ENCODE measurements at places on chromosomes 11 and 22.

- peak; percentile 46 for DNase-seq
These were observed 512.3 kb upstream of the RAG2 start for GRCh38 chr11:37110385-37110784.

- DNase-seq = no peak
These were observed 127.4 kb upstream of the ANO5 start for GRCh38 chr11:22065472-22065871.

DNA sequence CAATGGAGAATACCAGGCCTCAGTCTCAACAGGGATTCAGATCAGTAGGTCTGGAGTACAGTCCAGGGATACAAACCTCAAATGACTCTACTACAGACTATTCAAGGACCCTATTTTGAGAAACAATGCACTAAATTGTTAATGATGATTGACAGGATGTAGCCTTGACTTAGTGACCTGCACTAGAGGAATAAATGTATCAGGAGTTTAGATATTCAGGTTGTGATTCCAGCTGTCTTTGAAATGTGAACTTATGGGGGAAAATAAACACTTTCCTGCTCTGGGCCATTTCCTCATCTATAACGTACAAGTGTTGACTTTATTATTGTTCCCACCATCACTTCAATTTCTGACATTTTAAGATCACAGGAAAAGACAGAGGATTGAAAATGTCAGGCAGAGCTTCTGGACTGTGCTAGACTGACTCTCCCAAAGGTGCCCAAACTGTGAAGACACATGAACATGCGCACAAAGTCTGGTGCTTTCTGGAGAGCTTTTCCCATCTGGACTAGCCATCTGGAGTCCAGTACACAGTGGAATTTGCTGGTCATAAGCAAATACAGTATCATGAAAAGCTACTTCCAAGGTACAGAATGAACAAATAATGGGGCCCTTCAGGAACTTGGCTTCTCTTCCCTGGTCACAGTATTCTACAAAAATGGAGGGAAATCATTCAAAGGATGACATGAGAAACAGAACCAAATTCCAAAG, 110.4 kb downstream of the USP35 start:
- peak; percentile 61 for DNase-seq

DNA sequence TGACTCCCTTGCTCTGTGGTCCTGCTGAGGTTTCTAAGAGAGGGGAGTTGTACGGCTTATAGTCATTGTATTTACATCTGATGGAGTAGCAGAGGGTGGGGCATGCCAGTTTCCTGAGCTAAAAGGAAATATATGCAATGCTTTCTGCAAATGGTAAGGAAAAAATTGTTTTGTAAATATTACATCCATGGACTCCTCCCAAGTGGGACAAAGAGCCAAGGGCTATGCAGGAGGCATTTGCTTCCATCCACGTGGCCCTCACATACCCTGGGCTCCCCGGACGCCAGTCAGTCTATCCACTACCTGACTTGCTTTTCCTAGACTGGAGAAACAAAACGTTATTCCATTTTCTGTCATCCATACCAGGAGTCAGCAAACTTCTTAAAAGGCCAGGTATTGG, 59.7 kb upstream of the PITPNB start:
- DNase-seq = no peak

GRCh38 chr11:20060647-20061205, 99.5 kb downstream of the DBX1 start:
- no peak for DNase-seq

GRCh38 chr22:44181033-44181911, 547 bp downstream of the PARVG start:
- no peak for DNase-seq

DNA sequence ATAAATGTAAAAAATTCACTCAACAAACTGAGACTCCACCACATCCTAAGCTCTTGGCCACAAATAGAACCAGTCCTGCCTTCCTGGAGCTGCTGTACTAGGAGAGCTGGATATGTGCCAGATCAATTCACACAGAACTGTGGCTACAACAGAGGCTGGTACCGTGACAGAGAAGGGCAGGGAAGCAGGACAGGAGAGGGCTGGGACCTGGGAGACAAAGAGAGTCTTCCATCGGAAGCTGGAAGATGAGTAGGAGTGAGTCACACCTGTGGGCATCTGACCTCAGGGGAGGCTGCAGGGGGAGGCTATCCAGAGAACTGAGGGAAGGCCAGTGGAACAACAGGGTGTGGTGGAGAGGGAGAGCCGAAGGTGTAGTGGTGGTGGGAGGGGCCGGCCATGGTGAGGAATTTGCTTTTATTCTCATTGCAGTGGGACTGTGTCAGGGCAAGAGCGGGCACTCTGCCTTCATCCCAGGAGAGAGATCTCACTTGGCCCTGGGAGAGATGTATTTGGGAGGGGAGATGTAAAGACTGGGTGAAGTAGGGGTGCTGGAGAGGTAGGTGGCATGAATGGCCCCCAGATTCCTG, 1.9 kb upstream of the LTBP3 start:
- DNase-seq = peak; percentile 38

DNA sequence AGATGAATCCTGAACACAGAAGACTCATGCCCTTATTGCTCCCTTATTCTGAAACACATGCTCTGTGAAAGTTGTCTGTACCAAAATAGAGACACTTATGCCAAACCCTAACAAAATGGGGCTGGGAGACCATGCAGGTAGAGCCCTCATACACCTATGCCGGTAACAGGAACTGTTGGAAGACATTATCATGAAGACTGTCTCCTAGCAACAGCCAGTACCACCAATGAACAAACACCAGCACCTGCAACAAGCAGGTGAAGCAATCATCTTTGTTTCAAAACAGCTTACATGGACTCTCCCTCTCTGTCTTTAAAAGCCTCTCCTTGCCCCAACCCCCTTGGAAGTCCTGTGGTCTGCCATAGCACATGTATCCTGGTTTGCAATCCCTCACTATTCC, 17.2 kb downstream of the SLC5A4 start:
- DNase-seq = no peak

- no peak for DNase-seq
These were observed 731.1 kb upstream of the LUZP2 start for GRCh38 chr11:23765682-23766252.

- DNase-seq = no peak
These were observed 319.0 kb downstream of the DDX10 start for GRCh38 chr11:108983636-108984420.

- DNase-seq = no peak
These were observed 921.7 kb upstream of the RAG2 start for GRCh38 chr11:37519781-37520180.

GRCh38 chr11:102971766-102972165, 16.2 kb upstream of the MMP13 start:
- DNase-seq = no peak

DNA sequence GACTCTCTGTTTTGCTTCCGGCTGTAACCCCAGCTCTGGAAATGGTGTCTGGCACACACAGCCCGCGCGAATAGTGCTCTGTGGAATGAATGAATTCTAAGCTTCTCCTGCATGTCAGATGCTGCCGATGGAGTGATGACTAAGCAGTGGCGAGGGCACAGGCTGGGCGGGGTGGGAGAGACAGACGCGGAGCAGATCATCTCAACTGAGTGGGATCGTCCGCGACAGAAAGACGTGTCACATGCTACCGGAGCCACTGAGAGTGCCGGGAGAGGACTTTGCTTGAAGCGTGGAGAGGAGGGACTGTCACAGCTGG, 334.5 kb downstream of the CTTN start:
- no peak for DNase-seq

GRCh38 chr11:118530683-118531596, at the start of gene TMEM25:
Gene TMEM25 (plus strand): TSS chr11:118531192. CDS start chr11:118531802, 610 bp downstream.
- DNase-seq = peak; percentile 84

DNA sequence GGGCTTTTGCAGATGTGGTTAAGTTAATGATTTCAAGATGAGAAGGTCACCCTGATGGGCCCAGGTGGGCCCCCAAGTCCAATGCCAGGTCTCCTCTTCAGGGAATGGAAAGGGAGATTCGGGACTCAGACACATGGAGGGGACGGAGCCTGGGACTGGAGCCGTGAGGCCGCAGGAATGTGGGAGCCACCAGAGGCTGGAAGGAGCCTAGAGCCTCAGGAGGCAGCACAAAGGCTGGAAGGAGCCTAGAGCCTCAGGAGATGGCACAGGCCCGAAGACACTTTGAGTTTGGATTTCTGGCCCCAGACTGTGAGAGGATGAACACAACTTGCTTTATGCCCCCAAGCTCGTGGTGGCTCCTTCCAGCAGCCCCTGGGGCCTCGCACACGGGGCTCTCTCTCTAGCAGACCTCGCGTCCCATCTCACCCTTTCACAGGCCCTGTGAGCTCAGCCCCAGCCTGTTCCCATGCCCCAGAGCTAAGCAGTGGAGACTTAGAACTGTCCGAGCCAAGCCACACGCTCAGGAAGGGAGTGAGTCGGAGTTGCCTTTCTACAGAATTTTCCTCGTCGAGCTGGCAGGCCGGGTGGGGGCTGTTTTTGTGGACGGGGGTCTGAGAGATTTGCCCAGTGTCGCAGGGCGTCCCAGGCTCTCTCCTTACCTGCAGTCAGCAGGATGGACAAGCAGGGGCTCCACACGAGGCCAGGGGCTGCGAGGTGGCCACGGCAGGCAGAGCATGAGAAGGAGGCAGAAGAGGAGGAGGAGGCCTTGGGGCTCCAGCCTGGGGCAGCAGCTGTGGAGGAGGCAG, 937.6 kb downstream of the BRD1 start:
- DNase-seq = no peak

DNA sequence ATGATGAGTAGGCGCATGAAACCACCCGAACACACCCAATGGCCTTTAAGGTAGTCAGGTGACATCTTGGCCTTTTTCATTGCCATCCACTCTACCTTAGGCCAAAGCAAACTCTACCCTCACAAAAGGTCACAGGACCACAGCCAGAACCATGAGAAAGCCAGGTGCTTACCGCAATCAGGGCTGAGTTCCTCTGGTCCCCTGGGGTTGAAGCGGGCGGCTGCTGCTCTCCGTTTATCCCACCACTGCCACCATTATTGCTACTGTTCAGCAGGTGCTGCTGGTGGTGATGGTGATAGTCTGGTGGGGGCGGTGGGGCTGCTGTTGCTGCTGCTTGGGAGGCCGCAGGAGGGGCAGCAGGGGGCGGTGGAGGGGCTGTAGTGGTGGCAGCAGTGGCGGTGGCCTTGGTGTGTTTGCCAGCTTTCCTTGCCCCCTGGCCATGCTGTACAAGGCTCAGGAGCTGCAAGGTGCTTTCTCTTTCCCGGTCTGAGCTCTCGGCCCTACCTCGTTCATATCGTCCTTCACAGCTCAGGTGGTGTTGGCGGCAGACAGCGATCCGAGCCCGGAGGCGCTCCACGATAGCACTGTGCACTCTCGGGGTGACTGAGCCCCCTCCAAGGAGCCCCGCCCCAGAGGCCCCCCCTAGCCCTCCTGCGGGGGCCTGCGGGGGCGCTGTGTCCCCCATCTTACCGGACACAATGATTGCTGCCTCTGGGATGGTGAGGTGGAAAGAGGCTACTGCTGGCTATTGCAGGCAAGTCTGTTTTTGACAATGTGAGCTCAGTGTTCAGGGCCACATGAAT, 1.6 kb downstream of the MAML2 start:
- DNase-seq = no peak

DNA sequence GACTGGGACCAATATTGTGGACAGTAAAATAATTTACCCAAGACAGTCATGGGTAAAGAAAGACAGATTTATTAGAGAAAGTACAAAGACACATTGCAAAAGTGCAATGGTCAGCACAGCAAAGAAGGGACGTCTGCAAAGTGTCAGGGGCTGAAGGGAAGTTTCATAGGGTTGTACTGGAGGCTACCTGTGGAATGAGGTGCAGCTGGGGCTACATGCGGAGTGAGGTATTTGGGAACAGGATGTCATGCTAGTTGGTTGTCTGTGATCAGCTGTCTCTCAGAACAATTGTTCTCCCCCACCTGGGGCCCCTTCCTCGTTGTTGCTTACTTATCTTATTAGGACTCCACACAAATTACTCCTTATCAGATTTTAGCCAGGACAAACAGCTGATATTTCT, 11.4 kb upstream of the APOL3 start:
- DNase-seq = no peak

DNA sequence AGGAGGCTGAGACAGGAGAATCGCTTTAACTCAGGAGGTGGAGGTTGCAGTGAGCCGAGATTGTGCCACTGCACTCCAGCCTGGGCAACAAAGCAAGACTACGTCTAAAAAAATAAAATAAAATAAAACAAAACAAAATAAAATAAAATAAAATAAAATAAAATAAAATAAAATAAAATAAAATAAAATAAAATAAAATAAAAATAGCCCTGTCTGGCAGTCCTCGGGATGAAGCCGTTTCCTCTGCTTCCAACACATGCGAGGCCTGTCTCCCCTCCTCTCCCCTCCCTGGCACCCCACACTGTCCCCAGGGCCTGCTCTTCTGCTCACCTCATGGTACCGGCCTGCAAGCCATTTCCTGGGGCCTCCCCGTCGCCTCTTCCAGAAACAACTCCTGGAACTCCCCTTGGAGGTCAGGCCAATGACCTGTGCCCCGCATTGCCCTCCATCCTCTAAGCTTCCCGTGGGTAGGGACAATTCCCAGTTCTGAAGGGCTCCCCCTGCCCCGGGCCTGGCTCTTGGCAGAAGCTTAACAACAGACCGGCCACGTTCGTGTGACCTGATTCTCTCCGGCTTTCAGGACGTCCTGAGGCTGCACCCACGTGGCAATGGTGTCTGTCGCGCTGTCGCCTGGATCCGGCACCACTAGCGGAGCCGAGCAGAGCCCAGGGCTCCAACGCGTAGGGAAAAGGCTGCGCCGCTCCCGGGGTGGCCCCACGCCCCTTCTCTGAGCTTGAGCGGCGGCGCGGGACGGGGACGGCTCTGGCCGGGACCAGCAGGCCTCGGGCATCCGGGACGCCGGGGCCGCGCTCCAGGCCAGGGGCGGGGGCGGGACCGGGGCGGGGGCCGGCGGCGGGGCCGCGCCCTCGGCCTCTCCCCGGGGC, 456 bp upstream of the PARVB start:
- DNase-seq = peak; percentile 73

Data from eye (tissue), 1 donor.